Endothelial cell of umbilical vein (primary cell): ENCODE measurements at places on chromosomes 4 and X.

- peak; percentile 29 for DNase-seq
Measured at GRCh38 chr4:38837849-38838248, 18.8 kb downstream of the TLR6 start.

DNA sequence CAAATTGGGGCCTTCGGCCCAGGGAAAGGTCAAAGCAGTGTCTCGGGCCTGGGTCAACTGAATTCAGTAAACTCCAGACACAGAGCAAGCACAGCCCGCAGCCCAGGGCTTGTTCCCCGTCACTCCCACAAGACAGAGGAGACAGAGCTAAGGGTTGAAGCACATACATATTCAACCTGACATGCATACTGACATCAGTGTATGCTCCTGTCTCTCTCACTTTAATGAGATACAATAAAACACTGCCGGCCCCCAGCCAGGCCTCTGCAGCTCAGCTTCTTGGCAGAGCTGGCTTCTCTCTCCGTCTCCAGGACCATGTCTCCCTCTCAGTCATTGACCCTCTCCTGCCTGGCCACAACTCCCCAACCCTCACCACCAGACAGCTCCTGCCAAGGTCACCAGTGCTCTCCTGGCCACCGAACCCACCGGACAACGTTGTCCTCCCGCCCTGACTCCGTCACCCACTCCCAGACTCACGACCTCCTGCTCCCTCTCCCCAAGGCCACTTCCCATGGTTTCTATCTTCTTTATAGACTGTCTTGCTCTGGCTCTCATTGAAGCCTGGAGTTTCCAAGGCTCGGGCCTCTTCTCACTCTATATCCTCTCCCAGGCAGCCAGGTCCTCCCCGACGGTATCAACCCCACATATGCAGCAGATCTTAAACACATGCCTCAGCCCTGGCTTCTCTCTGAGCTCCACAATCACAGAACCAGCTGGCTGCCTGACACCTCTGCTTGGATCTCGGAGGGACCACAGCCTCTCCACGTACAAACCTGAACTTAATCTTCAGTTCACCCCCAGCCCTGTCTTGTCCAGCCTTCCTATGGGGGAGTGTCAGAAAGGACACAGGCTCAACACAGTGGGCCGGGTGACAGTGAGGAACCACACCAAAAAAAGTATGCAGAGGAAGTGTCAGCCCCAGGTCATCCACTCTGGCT is 67.7 kb upstream of the C4orf50 start:
- no peak for DNase-seq

GRCh38 chr4:6633091-6633906 is 7.2 kb upstream of the MRFAP1 start:
- no peak for DNase-seq

- no peak for DNase-seq
Measured at GRCh38 chr4:109554971-109555370, 5.1 kb upstream of the MCUB start.

- DNase-seq, result no peak
Measured at GRCh38 chrX:148192547-148192946, 211.4 kb downstream of the FMR1NB start.

DNA sequence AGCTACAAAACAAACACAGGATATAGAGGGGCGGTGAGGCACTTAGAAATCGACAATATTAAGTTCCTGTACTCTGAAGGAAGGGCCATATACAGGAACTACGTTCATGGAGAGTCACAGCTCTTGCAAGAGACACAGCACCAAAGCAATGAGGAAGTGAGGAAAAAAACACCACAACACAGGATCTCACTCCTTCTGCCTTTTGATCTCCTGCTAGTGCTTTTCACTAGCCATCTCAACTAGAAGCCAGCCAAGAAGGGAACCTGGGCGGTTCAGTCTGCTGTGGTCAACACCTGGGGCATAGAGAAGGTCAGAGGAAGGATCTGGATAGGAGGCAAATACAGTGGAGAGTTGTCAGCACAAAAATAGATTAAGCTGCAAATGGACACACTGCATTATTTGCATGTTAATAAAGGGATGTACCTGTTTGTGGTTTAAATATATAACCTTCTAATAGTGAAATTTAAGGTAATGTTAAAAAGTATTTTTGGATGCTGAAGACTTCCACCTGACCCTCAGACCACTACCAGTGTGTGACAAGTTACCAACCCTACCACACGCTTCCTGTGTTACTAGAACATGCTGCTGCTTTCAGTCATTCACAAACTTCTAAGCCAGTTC is 104.6 kb downstream of the DTHD1 start:
- DNase-seq, result no peak

DNA sequence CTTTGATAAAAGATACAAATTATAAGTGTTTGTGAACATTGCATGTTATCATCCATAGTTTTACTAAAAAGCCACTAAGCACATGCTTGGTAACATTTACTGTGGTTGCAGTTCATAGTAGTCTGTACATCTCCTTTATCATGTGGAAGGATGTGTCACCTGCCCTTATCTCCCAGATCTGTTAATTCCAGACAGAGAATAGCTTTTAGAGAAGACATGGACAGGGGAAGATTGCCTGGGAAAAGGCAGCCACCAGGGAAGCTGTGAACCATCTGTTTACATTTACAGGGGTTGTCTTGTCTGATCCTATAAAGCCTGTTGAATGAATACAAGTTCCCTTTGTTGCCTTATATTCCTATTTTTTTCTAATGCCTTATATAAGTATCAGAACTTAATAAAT is 396.0 kb downstream of the FAT4 start:
- DNase-seq, result no peak

GRCh38 chr4:184067931-184068554 is 149.6 kb downstream of the ENPP6 start:
- no peak for DNase-seq

GRCh38 chr4:89994176-89994873 is 99.7 kb downstream of the MMRN1 start:
- DNase-seq, result no peak

- DNase-seq, result no peak
Measured at GRCh38 chr4:149830823-149831222, 15.2 kb upstream of the IQCM start.

- no peak for DNase-seq
Measured at GRCh38 chrX:106903291-106903824, at the start of gene RIPPLY1. Gene RIPPLY1 (minus strand): TSS chrX:106903341. CDS start chrX:106903287, 54 bp downstream.

DNA sequence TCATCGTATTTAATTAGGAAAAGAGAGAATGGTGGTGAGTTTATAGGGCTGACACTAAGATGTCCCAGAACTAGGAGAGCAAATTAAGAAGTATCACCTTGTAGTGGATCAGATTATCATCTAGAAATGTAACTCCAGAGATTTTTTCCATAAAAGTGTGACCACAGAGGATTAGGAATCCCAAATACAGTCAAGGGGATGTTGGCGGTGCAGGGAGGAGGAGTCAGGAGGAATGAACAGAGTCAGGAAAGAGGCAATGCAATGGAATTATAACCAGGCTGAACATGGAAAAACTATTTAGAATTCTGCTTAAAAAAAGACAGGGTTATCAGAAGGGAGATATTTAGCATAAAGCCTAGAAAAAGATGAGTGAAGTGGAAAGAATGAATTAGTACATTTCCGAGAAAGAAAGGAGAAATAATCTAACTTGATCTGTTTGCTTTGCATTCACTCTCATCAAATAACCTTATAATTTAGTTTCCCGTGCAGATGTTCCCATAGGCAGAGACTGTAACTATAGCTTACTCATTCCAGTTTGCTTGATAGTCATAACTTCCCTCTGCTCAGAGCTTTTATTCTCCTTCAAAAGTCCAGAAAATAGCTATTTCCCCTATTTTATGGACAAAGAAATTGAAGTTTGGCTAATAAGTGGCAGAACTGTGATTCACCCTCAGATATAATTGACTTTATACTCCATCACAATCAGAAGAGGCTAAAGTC is 56.4 kb downstream of the SCFD2 start:
- no peak for DNase-seq

GRCh38 chr4:103156106-103156505 is 42.0 kb downstream of the CENPE start:
- DNase-seq, result no peak

- DNase-seq, result no peak
Measured at GRCh38 chr4:161404346-161405110, 759.3 kb downstream of the FSTL5 start.

- DNase-seq, result no peak
Measured at GRCh38 chrX:140715787-140716186, 6.2 kb downstream of the LINC00632 start.

- DNase-seq, result no peak
Measured at GRCh38 chr4:10671366-10671765, 13.2 kb downstream of the CLNK start.

DNA sequence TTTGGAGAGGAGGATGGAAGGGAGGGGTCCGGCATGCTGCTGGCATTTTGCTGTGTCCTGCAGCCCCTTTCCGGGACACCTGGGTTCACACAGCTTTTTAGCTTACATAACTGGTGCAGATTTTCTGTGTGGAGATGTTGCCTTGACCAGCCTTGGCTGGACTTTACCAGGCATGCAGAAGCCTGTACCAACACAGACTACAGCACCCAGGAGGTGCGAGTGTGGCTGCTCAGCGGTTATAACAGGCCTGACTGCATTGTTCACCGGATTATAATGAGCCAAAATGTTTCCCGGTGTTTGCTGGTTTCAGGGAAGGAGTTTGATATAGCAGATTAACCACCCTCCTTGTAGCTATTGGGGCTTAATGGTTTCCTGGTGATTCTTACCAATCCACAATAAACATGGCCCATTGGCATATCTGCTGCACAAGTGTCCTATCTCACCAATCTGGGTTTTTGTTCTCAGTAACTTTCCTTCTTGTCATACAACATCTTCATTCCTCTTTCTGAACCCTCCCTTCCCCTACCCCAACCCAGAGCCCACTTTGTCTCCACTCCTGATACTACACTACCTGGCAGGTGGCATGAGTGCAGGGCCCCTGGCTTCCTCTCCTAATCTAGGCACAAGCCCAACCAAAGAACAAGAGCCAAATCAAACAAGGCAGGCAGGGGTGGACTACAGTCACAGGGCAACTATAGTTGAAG is 3.9 kb downstream of the RPL10 start:
- DNase-seq, result no peak

DNA sequence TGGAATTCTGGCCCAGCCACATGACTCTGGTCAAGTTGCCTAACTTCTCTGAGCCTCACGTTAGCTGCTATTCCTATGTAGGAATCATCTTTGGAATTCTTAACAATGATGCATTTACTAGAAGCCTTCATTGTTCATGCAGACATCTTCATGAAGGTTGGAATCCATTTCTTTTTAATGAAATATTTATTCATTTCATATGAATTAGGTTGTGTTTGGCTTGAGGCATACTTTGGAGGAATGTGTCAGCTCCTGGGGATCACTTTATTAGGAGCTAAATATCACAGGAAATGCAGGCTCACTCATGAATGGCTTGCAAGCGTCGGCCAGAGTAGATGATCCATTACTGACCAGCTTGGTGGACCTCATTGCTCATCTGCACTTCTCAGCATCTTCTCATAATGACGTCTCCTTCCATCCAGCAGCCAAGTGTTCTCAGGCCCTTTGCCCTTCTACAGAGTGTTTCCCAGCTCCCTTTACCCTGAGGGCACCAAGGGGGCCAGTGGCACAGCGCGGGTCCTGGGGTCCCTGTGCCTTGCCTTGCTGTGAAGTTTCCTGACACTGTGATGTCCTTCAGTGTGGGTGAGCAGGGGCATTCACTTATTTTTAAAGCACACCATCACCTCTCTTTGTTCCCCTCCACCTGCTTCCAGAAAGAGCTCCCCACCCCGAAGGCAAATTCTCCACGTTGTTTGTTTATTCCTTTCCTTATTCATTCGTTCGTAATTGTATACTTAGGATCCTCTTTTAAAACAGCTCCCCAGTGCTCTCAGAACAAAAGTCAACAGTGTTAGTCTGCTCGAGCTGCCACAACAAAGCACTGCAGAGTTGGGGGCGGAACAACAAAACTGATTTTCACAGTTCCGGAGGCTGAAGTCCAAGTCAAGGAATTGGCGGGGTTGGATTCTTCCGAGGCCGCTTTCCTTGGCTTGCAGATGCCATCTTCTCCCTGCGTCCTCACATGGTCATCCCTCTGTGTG is 106.8 kb downstream of the STK32B start:
- no peak for DNase-seq
